ENCODE measurements at places on chromosomes 6 and 20.
A peak's percentile ranks its signal among the peaks of the same experiment; 100 is the strongest.

DNA sequence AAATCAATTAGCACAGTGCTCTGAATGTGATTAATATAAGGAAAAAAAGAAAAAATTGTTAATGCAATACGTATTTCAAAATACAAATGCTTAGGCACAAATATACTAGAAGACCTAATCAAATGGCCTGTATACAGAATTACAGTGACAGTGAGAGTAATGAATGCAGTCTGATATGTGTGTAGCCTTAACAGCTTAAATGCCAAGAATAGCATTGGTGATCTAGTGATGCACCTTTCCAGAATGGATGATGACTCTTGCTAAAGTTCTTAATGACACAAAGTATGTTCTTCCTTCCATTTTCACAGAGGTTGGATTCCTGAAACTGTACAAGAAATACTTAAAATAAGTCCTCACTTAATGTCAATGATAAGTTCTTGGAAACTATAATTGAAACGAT, 131.0 kb downstream of the CDKAL1 start:
- peaks cover 4% of the 10 kb centered on the region for H3K36me3 ChIP-seq
- H3K27ac ChIP-seq, result no peak overlapping the region
- peaks cover 9% of the 10 kb centered on the region for H3K4me1 ChIP-seq
- no peaks in the 10 kb centered on the region for H3K27me3 ChIP-seq

- no peaks in the 10 kb centered on the region for H3K4me1 ChIP-seq
- H3K27me3 ChIP-seq, result peaks cover 34% of the 10 kb centered on the region
- no peak for DNase-seq
- H3K36me3 ChIP-seq, result no peaks in the 10 kb centered on the region
Observed at GRCh38 chr20:59574308-59574707, 30.0 kb upstream of the PHACTR3 start.

- no peaks in the 10 kb centered on the region for H3K27me3 ChIP-seq
- peaks cover 5% of the 10 kb centered on the region for H3K4me1 ChIP-seq
- H3K36me3 ChIP-seq, result peaks cover 27% of the 10 kb centered on the region
- H3K4me3 ChIP-seq, result no peak overlapping the region
- no peak for DNase-seq
Observed at GRCh38 chr20:20561172-20561571, 151.3 kb downstream of the RALGAPA2 start.

GRCh38 chr20:54545676-54546358, 70.4 kb downstream of the DOK5 start:
- H3K27me3 ChIP-seq, result peaks cover 8% of the 10 kb centered on the region
- no peak overlapping the region for H3K4me3 ChIP-seq
- peaks cover 4% of the 10 kb centered on the region for H3K4me1 ChIP-seq

DNA sequence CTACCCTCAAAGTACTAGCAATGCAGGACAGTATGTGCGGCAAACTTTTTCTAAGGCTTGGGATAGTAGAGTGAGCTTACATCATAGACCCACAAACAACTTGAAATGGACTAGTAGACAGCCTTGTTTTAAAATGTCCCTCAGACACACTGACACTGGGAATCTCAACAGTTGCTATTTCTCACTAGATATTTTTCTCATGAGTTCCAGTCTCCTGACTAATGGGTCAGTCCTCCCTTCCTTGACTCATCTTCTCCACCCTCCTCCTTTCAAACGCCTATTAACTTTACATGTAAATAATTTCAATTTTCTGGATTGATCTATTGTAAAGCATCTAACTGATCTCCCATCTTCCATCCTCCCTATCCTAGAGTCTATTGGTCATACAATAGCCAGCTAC, 308.3 kb upstream of the PREP start:
- H3K27ac ChIP-seq, result no peak overlapping the region
- no peak overlapping the region for H3K4me3 ChIP-seq
- no peaks in the 10 kb centered on the region for H3K4me1 ChIP-seq
- H3K36me3 ChIP-seq, result peaks cover 11% of the 10 kb centered on the region
- peaks cover 7% of the 10 kb centered on the region for H3K27me3 ChIP-seq

GRCh38 chr6:1704711-1705110, 95.0 kb downstream of the FOXC1 start:
- no peak overlapping the region for H3K4me3 ChIP-seq
- H3K27me3 ChIP-seq, result no peaks in the 10 kb centered on the region
- no peak for DNase-seq
- no peaks in the 10 kb centered on the region for H3K36me3 ChIP-seq

- H3K4me3 ChIP-seq, result no peak overlapping the region
- no peaks in the 10 kb centered on the region for H3K27me3 ChIP-seq
- peaks cover 17% of the 10 kb centered on the region for H3K36me3 ChIP-seq
- H3K27ac ChIP-seq, result no peak overlapping the region
- no peaks in the 10 kb centered on the region for H3K4me1 ChIP-seq
- no peak for DNase-seq
Observed at GRCh38 chr20:35021063-35021462, 65.4 kb downstream of the MYH7B start.

DNA sequence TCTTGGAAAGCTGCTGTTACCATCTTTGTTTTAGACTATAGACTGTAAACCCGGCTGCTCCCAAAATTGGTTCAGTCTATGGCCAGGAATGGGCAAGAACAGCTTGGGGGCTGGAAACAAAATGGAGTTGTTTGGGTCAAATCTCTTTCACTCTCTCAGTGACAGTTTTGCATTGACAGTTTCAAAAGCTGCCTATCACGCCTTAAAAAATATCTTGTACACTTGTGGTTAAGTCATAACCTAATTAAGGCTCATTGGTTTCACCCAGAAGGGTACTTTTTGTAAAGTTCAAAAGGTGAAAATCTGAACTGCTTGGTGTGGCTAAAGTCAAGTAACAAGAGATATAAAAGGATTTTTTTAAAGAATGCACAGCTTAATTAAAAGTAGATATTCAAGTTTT, 76.1 kb upstream of the PRL start:
- no peak for DNase-seq
- H3K4me1 ChIP-seq, result no peaks in the 10 kb centered on the region
- H3K4me3 ChIP-seq, result no peak overlapping the region

- H3K27me3 ChIP-seq, result no peaks in the 10 kb centered on the region
- H3K4me3 ChIP-seq, result no peak overlapping the region
- H3K27ac ChIP-seq, result no peak overlapping the region
Observed at GRCh38 chr20:35991142-35991771, 22.9 kb downstream of the CNBD2 start.

- DNase-seq, result no peak
- no peaks in the 10 kb centered on the region for H3K4me1 ChIP-seq
- H3K27me3 ChIP-seq, result no peaks in the 10 kb centered on the region
- no peak overlapping the region for H3K27ac ChIP-seq
- no peaks in the 10 kb centered on the region for H3K36me3 ChIP-seq
- no peak overlapping the region for H3K4me3 ChIP-seq
Observed at GRCh38 chr6:21808045-21808470, 214.5 kb downstream of the SOX4 start.

- H3K27ac ChIP-seq, result no peak overlapping the region
- H3K27me3 ChIP-seq, result peaks cover 4% of the 10 kb centered on the region
- no peaks in the 10 kb centered on the region for H3K36me3 ChIP-seq
Observed at GRCh38 chr6:150269857-150270223, 99.0 kb upstream of the IYD start.

- DNase-seq, result no peak
- H3K36me3 ChIP-seq, result no peaks in the 10 kb centered on the region
- no peak overlapping the region for H3K4me3 ChIP-seq
- no peak overlapping the region for H3K27ac ChIP-seq
Observed at GRCh38 chr6:150535818-150536220, 63.9 kb upstream of the PLEKHG1 start.

DNA sequence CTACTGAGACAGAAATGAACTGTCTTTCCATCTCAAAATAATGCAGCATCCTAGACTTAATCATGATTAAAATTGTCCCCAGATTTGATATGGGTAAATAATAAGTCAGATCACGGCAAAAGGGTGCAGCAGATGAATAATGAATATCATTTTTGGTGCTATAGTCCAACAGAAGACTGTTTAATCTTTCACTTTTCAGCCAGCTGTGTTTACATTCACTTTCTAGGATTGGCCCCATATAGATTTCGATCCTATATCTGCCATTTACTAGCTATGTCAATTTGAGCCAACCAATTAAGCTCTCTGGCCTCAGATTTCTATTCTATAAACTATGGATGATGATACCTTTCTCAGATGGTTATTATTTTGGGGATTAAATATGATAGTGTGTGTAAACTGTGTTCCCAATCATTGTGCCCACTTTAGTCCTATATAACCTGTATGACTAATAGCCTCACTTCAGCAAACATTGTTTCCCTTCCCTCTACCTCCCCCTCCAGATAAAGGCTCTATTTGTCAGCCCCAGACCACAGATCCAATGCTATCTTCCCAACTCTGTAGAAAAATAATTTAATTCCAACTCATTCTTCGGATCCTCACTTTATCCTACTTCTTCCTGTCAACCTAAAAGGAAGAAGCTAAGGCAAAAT, 53.6 kb upstream of the NT5E start:
- H3K27ac ChIP-seq, result no peak overlapping the region
- no peak overlapping the region for H3K4me3 ChIP-seq
- H3K27me3 ChIP-seq, result no peaks in the 10 kb centered on the region

GRCh38 chr20:54152227-54153040, 21.4 kb downstream of the CYP24A1 start:
- no peaks in the 10 kb centered on the region for H3K4me1 ChIP-seq
- H3K27ac ChIP-seq, result no peak overlapping the region
- DNase-seq, result no peak
- peaks cover 2% of the 10 kb centered on the region for H3K27me3 ChIP-seq
- no peak overlapping the region for H3K4me3 ChIP-seq

DNA sequence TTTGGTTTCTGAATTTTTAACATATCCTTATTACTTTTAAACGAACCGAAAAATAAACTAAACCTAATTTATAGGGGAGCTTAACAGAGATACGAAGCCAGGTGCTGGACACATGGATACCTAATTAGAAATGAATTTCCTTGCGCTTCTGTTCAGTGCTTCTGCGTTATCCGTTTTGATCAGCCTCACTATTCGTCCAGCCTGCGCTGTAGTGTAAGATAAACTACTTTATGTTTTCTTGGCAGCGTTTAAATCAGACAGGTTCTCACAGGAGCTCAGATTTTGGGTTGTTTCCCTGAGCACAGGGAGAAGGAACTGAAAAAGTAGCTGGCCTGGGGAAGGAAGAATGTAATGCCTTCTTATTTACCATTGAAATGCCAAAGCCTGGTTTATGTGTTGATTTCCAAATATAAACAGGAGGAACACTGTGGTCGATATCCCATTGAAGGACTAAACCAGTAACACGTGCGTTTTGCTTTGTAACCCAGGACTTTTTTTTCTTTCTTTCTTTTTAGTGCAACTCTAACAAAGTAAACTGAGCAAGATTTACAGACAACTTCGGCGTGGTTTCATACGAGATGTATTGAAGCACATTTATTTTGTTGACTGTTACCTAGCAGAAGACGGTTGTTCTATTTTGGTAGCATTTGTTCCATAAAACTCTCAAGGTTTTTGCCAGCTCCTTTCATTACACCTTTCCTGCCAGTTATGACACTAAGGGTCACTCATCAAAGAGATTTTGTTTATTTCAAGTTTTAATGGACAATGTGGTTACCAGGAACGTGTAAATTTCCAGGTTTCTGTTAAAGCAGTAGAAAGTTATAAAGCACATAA, 214.8 kb upstream of the HEY2 start:
- H3K27me3 ChIP-seq, result peaks cover 45% of the 10 kb centered on the region
- H3K4me1 ChIP-seq, result no peaks in the 10 kb centered on the region
- no peak overlapping the region for H3K27ac ChIP-seq
- H3K4me3 ChIP-seq, result no peak overlapping the region
- H3K36me3 ChIP-seq, result no peaks in the 10 kb centered on the region

DNA sequence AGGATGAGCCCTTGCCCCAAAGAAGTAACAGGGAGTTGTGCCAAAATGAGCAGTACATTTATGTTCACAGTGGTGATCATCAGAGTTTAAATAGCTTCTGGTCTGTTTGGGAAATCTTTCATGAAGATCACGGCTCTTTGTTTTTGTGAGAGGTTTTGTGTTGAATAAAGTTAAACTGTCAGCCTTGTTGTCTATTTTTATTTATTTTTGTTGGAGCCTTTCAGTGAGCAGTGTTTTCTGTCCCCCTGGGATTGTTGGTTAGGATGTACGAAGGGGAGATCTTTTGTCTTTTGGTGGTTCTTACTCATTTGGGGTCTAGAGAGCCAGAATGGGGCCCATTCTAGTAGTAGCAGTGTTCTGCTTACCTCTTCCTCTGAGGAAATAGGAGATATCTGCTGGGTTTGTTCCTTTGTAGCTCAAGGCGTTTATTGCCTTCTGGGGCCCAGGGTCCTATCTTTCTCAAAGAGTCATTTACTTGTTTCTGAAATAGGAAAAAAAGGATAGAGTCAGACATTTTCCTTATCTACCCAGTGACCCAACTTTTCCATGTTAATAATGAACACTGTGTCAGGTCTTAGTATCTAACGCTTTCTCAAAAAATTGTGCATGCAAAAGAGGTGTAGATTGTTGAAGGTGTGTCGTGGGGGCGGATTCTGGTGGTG, 157.4 kb downstream of the JARID2 start:
- no peak for DNase-seq
- peaks cover 81% of the 10 kb centered on the region for H3K4me1 ChIP-seq
- H3K36me3 ChIP-seq, result no peaks in the 10 kb centered on the region
- H3K27me3 ChIP-seq, result no peaks in the 10 kb centered on the region
- H3K4me3 ChIP-seq, result no peak overlapping the region

GRCh38 chr6:16238963-16239797, 793 bp downstream of the GMPR start:
- peak overlapping the region; percentile 75 for H3K4me3 ChIP-seq
- peaks cover 37% of the 10 kb centered on the region for H3K27me3 ChIP-seq
- peak; percentile 22 for DNase-seq
- H3K4me1 ChIP-seq, result peaks cover 23% of the 10 kb centered on the region

DNA sequence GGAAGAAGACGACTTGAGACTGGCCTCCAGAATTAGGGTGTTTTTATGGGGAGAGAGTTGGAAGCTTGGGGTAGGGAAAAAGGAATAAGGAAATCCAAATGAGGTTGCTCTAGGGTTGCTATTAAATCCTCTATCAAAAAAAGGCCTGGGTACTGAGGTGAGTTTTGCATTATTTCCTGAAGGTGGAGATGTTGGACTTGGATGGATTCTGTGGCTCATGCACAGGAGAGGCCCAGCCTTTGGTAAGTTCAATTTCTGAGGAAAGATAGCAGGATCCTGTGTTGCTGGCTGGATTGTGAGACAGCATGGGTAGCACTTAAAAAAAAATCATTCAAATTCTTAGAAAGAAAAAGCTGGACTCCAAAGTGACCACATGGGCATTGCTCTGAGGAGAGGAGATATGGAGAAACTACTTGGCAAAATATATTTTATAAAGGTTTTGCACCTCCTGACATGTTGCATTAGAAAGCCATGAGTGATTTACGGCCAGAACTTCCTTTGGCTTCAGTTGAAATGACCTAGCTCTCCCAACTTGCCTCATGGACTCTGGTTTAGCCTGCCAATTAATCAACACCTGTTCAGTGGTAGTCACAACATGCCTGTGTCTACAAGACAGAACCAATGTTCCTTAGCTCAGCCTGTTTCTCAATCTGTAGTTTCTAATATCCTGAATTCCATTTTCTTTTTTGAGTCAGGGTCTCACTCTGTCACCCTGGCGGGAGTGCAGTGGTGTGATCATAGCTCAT, 152.1 kb upstream of the RALGAPA2 start:
- H3K27ac ChIP-seq, result no peak overlapping the region
- peaks cover 10% of the 10 kb centered on the region for H3K27me3 ChIP-seq
- no peak overlapping the region for H3K4me3 ChIP-seq
- DNase-seq, result no peak

- no peak overlapping the region for H3K27ac ChIP-seq
- H3K4me3 ChIP-seq, result no peak overlapping the region
- no peak for DNase-seq
- peaks cover 26% of the 10 kb centered on the region for H3K36me3 ChIP-seq
Observed at GRCh38 chr6:111590209-111590980, 15.3 kb downstream of the TRAF3IP2 start.

All from activated CD4-positive, alpha-beta memory T cell treated with anti-CD3 and anti-CD28 coated beads for 36 hours (primary cell).